ENCODE measurements at places on chromosomes 5 and 9. TPM values are rescaled to one million over a fixed set of nuclear protein-coding genes. Genes with fewer than 3 reads are reported as not detected.

DNA sequence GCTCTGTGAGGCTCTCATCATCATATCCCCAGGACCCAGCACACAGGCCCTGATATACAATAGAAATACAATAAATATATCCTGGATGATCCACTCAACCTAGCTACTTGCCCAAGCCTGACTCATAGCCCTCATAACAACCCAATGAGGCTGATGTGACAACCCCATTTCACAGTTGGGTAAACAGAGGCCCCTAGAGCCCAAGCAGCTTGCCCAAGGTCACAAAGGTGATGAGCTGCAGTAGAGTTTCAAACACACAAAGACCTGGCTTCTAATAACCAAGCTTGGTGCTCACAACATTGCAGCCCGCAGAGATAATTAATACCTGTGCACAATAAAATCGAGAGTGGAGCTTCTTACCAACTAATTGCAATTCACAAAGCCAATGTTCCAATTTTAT, 3.2 kb upstream of the AKNA start:
- DNase-seq = no peak

DNA sequence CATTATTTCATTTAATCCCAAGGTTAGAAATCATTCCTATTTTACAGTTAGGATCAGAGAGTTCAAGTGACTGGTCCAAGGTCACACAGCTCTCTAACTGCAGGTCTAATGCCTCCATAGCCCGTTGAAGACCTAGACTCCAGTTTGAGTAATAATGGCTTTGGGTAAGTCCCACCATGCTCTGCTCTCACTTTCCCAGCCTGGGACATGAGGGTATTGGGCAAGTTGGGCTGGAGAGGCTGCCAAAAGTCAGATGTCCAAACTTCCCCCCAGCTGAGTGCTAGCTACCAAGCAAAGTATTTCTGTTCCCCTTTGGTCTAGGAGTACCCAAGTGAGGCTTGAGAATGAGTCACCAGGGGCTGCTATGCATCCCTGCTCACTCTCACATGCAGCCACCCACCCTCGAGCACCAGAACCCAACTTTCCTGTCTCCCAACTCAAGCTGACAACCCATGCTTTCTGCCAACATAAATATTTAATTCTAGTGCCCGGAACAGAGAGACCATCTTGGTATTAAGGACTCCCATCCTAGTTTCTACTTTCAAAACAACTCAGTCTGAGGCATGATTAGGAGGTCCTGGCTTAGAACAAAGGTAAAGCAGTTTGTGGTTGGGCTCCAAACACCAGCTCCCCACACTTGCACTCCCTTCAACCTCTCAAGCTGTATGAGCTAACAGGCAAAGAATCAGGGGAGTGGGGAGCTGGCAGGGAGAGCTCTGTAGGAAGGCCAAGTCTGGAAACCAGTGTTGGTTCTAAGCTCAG, 236.5 kb upstream of the TRIM32 start:
- DNase-seq = no peak

- DNase-seq = no peak
Observed at GRCh38 chr5:38463634-38464521, 92.6 kb downstream of the LIFR start.

- no peak for DNase-seq
Observed at GRCh38 chr9:118222375-118222774, 518.2 kb downstream of the TLR4 start.

GRCh38 chr5:177982072-177982727, 13.8 kb downstream of the PROP1 start:
- no peak for DNase-seq

DNA sequence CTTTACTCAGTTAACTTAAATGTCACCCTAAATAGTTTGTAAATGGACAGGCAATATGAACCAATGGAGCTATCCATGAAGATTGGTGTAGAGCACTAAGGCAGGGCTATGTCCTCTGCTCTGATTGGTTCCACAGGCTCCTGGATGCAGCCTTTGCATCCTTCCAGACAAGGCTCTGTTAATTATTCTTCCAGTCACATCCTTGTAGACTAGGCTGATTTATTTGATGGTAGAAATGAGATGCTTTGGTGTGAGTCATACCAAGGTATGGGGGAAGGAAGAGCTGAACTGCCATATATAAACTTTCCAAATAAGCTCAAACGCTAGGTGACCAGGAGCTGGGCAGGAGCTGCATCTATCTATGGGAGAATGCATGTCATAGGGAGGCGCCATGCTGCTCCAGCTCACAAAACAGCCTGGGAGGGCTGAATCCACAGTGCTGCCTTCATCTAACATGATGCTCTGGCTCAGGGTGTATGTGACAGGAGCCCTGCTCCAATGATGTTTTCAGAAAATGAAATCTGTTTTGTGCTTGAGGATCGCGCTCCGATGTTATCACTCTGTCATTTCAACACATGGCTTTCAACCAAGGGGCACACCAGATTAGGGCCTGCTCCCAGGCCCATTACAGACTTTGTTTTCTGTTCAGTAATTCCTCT, 818.0 kb upstream of the ZNF608 start:
- DNase-seq = no peak

DNA sequence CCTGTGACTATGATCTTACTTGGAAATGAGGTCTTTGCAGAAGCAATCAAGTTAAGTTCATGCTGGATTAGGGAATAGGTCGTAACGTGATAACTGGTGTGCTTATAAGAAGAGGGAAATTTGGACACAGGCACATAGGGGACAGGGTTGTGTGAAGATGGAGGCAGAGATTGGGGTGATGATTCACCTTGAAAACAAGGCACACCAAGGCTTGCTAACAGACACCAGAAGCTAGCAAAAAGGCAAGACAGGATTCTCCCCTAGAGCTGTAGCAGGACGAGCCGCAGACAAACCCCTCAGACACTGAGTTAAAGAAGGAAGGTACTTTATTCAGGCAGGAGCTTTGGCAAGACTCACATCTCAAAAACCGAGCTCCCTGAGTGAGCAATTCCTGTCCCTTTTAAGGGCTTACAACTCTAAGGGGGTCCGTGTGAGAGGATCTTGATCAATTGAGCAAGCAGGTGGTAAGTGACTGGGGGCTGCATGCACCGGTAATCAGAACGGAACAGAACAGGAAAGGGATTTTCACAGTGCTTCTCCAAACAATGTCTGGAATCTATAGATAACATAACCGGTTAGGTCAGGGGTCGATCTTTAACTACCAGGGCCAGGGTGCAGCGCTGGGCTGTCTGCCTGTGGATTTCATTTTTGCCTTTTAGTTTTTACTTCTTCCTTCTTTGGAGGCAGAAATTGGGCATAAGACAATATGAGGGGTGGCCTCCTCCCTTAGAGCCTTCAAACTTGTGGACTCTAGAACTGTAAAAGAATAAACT, 57.5 kb upstream of the S1PR3 start:
- no peak for DNase-seq

DNA sequence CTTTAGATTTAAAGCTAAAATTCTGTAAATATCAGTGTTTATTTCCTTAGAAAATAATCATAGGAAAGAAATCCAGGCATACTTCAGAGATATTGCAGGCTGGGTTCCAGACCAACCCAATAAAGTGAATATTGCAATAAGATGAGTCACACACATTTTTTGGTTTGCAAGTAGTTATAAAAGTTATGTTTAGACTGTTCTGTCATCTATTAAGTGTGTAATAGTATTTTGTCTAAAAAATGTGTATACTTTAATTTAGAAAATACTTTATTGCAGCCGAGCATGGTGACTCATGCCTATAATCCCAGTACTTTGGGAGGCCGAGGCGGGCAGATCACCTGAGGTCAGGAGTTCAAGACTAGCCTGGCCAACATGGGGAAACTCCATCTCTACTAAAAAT, 6.9 kb upstream of the RIC1 start:
- no peak for DNase-seq

DNA sequence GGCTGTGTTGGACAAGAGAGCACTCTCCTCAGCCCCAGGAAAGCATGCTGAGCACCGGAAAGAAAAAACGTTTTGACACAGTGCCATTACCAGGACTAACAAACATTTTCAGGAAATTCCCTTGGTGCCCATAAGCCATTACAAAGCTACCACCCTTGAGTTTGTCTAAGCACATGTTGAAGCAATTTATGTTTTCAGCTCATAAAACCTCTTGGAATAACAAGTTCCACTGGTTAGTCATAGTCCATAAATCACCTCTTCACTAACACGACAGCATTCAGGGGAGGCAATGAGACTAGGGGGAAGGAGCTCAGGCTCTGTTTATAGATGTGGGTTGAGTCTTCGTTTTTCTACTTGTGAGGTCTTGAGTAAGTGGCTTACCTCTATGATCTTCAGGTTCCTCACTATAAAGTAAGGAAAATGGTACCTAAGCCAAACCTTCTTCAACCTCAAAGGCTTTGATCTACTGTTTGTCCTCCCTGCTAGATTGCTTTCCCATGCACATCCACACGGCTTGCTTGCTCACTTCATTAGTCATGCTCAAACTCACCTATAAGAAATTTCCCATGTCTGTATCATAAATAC, 65.4 kb downstream of the DRD1 start:
- DNase-seq = no peak

DNA sequence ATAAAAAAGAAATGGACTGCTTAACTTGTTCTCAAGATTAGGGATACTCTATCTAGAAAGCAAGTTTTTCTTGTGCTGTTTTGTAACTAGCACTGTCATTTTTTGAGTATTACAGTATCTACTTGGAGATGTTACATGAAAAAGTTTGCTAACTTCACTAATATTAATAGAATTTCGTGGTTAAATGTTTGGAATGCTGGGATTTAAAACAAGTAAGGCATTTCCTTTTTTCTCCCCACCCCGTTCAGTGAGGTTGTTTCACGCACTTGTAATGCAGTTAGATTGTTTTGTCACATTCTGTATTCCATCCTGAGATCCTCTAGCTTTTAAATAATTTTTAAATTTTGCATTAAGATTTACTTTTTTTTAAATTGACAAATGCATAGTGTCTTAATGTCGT, 20.0 kb upstream of the TEK start:
- DNase-seq = no peak

DNA sequence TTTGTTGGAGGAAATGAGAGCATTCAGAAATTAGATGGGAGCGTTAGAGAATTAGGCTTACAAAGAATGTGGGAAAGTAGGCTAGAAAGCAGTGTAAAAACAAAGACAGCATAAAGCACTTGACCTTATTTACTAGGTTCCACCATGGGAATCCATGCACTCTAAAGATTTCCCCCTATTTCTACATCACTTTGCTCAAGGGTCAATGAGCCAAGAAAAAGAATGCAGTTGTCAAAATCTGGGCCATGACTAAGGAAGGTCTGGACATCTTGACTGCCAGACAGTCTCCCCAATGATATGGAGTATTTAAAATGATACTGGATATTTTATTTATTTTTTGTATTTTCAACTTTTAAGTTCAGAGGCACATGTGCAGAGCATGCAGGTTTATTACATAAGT, 3.4 kb downstream of the TLR4 start:
- DNase-seq = no peak

GRCh38 chr9:97863314-97863713, 10.3 kb downstream of the FOXE1 start:
- no peak for DNase-seq

GRCh38 chr9:80077059-80077458, 505.3 kb downstream of the TLE4 start:
- no peak for DNase-seq

DNA sequence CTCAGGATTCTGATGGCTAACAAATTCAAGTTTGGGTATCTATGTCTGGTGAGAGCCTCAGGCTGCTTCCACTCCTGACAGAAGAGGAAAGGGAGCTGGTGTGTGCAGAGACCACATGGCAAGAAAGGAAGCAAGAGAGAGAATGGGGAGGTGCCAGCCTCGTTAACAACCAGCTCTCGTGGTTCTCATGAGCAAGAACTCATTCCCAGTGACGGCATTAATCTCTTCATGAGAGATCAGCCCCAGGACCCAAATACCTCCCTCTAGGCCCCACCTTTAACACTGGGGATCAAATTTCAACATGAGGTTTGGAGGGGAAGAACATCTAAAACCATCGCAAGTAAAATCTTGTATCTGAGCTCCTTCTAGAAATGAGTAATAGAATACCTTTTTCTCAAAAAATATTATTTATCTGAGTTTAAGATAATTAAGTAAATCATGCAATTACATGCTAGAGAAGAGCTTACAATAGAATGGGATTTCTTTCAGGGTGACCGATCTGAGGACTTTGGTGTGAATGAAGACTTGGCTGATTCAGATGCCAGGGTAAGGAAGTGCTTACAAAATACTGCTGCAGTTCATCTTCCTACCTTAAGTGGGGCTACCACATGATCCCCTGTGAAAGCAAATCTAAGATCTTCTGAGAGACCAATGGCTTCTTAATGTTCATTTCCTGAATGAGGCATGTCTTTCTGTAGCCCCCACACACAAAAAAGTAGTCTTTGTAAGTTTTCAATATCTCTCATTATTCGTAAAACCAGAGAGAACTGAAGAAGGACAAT, 11.5 kb downstream of the ANXA1 start:
- DNase-seq = no peak

GRCh38 chr9:129434187-129434586, 186.7 kb downstream of the C9orf50 start:
- no peak for DNase-seq

GRCh38 chr5:73433982-73434342, 14.6 kb downstream of the FOXD1 start:
- no peak for DNase-seq

DNA sequence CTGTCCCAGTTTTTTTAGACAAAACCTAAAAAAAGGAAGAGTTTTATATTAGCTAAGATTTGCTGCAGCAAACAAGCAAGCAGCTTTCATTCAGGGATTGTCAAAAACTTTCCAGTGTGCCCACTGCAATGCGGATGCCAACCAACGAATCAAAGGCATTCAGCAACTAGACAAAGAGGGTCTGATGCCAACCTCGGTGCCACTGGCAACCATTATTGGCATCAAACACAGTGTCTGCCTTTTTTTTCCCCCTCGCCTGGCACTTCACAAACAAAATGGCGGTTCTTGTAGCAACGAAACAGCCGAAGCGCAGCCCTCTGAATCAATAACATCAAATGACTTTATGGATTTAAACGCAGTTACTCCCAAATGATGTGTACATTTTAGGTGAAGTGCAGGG, 10.4 kb downstream of the NFIB start:
- no peak for DNase-seq

DNA sequence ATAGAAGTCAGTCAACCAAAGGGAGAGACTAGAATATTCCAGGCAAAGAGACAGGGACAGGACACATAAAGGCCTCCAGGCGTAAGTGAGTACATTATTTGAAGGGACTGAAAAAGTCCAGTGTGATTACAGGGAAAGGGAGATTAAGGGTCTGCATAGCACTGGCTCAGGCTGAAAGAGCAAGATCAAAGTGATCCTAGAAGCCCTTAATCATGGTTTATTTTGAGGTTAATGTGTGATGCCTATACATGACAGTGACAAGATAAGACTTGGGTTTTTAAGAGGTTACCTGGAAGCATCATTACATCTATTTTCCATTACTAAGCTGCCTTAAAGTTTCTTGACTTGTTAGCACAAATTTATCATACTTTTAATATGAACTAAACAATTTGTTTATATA, 25.8 kb downstream of the LMBRD2 start:
- no peak for DNase-seq

GRCh38 chr5:59766427-59767210, 126.9 kb downstream of the PDE4D start:
- peak; percentile 50 for DNase-seq

Gene TMEFF1
- total RNA-seq = not detected

Gene TMC1
- total RNA-seq = not detected

Gene BSPRY
- 2.0 TPM for total RNA-seq

Gene IRX2
- total RNA-seq = 1.4 TPM

Gene TUSC1
- 17.3 TPM for total RNA-seq

Gene IRGM
- not detected for total RNA-seq

Gene TUT7
- total RNA-seq = 14.9 TPM

Gene SPOCK1
- 186 TPM for total RNA-seq

Gene CDC20B
- not detected for total RNA-seq

Gene ADGRD2
- total RNA-seq = not detected

Gene SHOC1
- not detected for total RNA-seq

Gene RUSC2
- 37.2 TPM for total RNA-seq

Gene CEP78
- total RNA-seq = 4.3 TPM

Gene KIF24
- 0.42 TPM for total RNA-seq

Gene TRPM6
- 0.17 TPM for total RNA-seq

All from right cardiac atrium (tissue), 5 donors.